Spinal cord (tissue), 10 donors: ENCODE measurements at places on chromosomes 2 and 18.

DNA sequence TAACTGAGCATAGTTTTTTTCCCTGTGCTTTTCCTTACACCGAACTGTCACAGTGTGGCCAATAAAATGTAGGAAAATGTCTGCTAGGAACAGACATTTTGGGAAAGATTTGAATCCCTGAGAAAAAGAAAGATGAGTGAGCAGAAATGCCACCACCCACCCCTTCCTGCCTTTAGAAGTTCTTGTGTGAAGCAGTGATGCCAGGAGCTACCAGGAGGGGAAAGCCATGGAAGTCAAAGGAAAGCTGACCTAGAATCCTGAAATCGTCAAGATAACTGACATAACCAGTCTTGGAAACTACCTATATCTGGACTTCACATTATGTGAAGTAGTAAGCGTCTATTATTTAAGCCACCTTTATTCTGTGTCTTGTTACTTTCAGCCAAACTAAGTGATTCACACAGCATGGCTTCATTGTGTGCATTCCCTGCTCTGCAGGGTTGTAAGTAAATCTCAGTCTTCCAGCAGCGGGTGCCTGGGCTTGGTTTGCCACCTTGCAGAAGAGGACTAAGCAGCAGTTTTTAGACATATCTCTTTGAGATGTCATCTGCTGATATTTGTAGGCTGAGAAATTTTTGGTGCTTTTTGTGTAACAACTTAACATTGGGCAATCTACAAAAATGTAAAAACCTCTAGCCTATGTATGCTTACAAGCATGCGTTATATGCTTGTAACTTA lies 11.2 kb upstream of the SPRED2 start:
- no peak for DNase-seq
- no peaks in the 10 kb centered on the region for H3K27me3 ChIP-seq
- no peaks in the 10 kb centered on the region for H3K36me3 ChIP-seq
- H3K4me1 ChIP-seq = no peaks in the 10 kb centered on the region

DNA sequence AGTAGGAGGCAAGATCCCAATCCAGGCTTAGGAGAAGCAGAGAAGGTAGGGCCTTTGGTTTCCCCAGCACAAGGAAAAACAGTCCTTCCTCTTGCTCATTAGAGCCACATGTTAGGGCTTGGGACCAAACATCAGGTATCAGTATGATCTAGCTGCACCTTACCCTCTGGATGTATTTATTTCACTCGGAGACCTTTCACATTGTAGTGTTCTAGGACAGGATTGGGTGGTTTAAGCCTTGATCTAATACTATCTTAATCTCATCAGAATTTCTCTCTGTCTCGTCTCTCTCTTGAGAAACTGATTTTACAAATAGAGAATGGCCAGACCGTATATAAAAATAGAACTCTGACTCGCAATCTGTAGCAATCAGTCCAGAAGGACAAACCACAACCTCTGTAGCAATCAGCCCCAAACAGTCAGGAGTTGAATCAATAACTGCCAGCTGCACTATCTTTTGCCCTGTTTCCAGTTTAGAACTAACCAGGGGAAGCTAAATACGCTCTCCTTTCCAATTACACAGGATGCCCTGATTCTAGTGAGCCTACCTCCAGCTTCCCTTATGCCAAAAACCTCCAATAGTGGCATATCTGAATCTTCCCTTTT lies 207.1 kb downstream of the TDRD15 start:
- H3K27me3 ChIP-seq = no peaks in the 10 kb centered on the region
- H3K27ac ChIP-seq = no peak overlapping the region
- no peak overlapping the region for H3K4me3 ChIP-seq
- H3K36me3 ChIP-seq = no peaks in the 10 kb centered on the region

DNA sequence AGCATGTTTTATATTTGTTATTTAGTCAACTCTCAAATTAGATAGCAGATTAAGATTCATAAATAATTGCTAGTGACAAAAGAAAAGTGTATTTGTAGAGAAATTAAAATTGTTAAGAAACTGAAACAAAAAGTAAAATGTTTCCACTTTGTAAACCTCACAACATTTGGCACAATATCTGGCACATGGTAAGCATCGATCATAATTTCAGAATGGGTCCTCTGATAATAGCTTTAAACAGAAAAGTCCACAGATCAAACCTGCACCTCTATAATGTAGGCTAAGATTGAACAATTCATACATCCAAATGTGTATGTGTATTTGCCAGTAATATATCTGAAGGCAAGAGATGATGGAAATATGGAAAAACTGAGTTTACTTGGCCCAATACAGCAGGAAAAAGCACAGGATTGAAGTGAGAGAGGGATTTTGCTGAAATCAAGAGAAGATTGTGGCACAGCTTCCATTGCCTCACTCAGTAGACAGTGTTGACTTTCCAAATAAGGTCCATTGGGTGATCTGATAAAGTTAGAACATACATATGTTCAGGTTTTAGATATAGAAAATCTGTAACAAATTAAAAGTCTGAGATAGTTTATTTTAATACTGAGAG lies 39.4 kb downstream of the COBLL1 start:
- H3K4me1 ChIP-seq = no peaks in the 10 kb centered on the region
- H3K4me3 ChIP-seq = no peak overlapping the region
- no peaks in the 10 kb centered on the region for H3K27me3 ChIP-seq

- H3K4me1 ChIP-seq = no peaks in the 10 kb centered on the region
- no peak for DNase-seq
- H3K27me3 ChIP-seq = no peaks in the 10 kb centered on the region
- H3K4me3 ChIP-seq = no peak overlapping the region
- H3K36me3 ChIP-seq = no peaks in the 10 kb centered on the region
Measured at GRCh38 chr2:127737892-127738291, 36.6 kb downstream of the SFT2D3 start.

DNA sequence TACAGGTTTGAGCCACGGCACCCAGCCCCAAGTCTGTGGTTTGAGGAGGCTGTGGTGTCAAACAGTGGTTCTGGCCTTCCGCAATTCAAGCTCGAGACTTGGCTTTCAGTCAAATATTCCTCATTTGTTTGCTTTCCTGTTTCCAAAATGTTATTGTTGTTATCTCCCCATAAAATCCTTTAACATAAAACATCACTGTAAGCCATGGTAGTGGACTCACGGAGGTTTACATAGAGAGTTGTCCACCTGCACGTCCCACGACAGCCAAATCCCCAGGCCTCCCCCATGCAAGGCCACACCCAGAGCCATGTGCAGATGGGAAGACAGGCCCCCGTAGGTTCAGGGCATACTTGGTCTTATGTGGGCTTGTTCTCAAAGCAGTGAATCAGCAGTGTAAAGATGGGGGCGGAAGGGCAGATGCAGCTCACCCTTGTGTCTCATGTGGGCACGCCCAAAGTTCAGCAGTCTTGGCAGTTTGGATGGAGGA lies 18.9 kb upstream of the ST3GAL5 start:
- peaks cover 46% of the 10 kb centered on the region for H3K4me1 ChIP-seq
- no peaks in the 10 kb centered on the region for H3K27me3 ChIP-seq
- no peaks in the 10 kb centered on the region for H3K36me3 ChIP-seq
- DNase-seq = no peak
- no peak overlapping the region for H3K4me3 ChIP-seq
